ENCODE measurements at places on chromosomes 3 and 15. TPM values are rescaled to one million over a fixed set of nuclear protein-coding genes. Genes with fewer than 3 reads are reported as not detected.

Gene ACAN
- 0.85 TPM for polyA plus RNA-seq

Gene MLF1
- 7.4 TPM for polyA plus RNA-seq

Gene CACNA2D2
- 0.11 TPM for polyA plus RNA-seq

Gene GRIP2
- polyA plus RNA-seq, result 0.18 TPM

Gene FURIN
- 19.6 TPM for polyA plus RNA-seq

Gene ADGRG7
- polyA plus RNA-seq, result not detected

Gene ACTRT3
- 2.3 TPM for polyA plus RNA-seq

Gene GNAT1
- not detected for polyA plus RNA-seq

Gene AQP9
- not detected for polyA plus RNA-seq

Gene WDR93
- 0.17 TPM for polyA plus RNA-seq

Gene DNAJC17
- polyA plus RNA-seq, result 30.8 TPM

Gene PPARG
- polyA plus RNA-seq, result 3.7 TPM

Gene SI
- polyA plus RNA-seq, result not detected

Gene CHRNA5
- polyA plus RNA-seq, result 1.1 TPM

Gene DUOXA2
- polyA plus RNA-seq, result not detected

All from BJ (cell line).